A673 (cell line): ENCODE measurements at places on chromosomes 7 and 10. TPM values are rescaled to one million over a fixed set of nuclear protein-coding genes. Genes with fewer than 3 reads are reported as not detected.

DNA sequence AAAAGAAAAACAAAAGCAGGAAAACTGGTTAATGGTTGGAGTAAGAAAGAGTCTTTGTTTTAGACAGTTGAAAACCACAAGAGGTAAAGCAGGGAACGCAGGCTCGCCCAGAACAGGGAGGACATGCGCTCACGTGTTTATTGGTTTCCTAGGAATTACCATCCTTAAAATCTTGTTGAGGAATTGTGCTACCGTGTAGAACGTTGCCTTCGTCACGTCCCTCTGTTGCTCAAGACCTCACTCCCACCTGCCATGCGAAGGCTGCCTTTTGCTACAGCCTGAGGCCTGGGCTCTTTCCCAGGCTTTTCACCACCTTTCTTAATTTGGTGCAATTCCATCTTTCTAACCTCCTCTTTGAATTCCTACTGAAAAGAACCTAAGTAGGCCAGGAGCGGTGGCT is 61.6 kb upstream of the CAMK1D start:
- no peak for DNase-seq

- no peak for DNase-seq
Observed at GRCh38 chr7:25963733-25964132, 188.3 kb upstream of the NFE2L3 start.

- no peak for DNase-seq
Observed at GRCh38 chr10:98675902-98676301, 229.2 kb upstream of the HPS1 start.

Gene NKX1-2
- not detected in 2 replicates for total RNA-seq

DNA sequence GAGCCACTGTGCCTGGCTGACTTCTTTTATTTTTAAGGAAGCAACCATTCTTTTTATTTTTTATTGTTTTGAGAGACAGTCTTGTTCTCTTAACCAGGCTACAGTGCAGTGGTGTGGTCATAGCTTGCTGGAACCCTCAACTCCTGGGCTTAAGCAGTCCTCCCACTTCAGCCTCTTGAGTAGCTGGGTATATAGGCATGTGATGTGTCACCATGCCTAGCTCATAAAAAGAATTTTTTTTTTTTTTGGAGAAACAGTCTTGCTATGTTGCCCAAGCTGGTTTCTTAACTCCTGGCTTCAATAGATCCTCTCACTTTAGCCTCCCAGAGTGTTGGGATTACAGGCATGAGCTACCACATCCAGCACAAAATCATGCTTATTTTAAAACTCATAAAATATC is 5.8 kb downstream of the MCU start:
- no peak for DNase-seq

Gene RAMP3
- total RNA-seq = not detected in 2 replicates

DNA sequence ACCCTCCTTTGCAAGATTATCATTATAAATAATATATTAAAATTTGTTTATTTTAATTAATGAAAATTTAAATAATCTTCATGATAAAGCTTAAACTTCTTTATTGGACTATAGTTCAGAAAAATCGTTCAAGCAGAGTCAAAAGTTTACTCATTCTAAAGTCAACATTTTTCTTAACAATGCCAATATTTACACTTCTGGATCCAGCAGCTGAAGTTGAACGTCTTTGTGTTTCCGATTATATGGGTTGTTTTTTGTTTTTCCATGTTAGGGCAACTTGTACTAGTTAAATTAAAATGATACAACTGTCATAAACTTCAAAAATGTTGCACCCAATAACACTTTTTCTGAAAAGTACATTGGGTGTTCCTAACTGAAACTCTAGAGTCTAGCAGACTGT is 43.8 kb downstream of the GRB10 start:
- DNase-seq = no peak

DNA sequence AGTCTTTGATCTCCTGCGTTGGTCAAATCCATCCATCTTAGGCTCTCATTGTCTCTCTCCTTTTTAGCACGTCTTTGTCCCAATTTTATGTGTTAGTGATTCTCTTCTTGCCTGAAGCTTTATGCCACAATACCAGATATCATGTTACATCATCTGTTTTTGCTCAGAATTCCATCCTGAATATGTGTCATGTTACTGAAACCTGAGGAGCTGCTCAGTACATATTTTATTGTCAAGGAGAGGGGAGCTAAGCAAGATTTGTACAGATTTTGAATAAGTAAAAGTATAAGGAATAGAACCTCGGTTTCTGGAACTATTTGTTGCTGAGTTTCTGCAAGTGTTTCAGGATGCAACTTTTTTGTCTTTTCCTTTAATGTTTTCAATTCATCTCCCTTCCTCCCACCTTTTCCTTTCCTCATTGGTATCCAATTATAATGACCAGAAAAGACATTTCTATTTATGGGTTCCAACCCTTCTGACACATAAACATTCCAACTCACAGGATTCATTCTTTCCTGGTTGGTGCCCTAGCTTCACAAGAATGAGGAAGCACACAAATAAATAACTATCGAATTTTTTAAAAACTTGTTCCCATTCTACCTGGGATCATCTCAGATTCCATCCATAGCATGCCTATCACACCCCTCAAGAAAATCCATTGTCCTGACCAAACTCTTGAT is 291.8 kb downstream of the CRPPA start:
- DNase-seq = peak; percentile 42

- no peak for DNase-seq
Observed at GRCh38 chr7:140349144-140349771, 49.1 kb downstream of the SLC37A3 start.

Gene DMBT1
- total RNA-seq = not detected in 2 replicates

Gene LRRD1
- 0.11 TPM in 1 of 2 replicates, not detected in the other for total RNA-seq

GRCh38 chr7:148017126-148017525 is 573.4 kb upstream of the C7orf33 start:
- no peak for DNase-seq
